ENCODE measurements at places on chromosomes 2 and 18.

- DNase-seq = no peak
Observed at GRCh38 chr2:19484736-19485135, 126.3 kb upstream of the OSR1 start.

DNA sequence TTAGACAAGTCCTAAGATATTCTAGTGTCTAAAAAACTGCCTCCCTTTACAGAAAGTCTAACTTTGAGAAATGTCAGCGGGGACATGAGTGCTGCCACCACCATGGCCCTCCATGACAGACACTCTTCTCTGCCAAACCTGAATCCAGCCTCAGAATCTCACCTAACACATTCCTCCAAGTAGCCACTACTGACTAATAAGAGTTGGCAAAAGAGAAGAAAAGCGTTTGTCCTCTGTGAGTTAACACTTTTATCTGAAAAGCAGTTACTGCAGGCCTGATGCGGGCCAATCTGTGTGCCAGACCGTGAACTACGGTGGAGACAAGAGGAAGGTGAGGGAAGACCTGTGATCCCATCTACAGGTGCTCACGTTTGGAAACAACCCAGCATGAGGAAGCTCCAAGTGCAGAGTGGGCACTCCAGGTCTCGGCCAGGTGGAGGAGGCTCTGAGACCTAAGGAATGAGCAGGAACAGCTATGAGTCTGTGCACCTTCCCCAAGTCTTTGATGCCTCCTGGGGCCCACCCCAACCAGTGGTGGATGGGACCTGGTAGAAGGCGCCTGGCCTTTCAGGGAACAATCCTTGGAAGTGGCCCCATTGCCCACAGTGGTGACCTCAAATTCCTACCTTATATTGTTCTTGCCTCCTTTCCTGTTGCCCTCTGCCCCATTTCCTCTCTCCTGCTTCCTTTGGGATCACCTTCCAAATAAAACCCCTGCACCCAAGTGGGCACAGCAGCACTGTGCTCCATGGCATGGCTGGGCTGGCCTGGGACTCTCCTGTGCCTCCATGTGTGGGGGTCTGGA, 91.6 kb downstream of the BIN1 start:
- DNase-seq = no peak

DNA sequence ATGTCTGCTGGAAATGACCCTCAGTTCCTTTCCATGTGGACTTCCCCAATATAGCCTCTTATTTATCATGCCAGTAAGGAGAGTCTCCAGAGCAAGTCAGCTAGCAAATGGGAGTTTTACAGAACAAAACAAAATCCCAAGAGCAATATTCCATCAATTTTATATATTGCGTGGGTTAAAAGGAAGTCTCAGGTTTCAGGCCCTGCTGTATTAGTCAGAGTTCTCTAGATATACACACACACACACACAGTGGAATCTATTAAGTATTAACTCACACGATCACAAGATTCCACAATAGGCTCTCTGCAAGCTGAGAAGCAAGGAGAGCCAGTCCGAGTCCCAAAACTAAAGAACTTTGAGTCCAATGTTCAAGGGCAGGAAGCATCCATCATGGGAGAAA, 102.8 kb upstream of the MAP2 start:
- no peak for DNase-seq

DNA sequence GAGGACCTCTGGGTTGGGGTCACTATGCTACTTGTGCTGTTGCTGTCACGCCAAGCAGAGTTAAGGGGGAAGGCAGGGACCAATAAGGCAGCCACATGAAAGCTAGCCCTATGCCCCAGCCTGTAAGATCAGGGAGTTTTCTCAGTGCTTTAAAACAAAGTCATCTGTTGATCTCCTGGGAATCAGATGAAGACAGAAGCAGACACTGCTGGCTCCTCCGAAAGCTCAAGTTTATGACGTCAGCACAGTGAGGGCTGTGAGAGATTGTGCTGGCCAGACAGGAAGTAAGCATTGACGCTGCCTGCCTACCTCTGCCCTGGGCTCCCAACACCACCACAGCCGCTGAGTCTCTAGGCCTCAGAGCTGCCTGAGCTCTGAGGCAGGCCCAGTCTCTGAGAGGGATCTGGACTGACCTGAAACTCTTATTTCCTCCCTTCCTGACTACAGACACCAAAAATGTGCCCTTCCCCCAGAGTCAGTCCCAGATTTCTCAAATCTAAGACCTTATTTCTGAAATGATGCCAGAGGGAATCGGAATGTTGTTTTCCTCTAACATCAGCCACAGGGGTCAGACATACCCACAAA, 118.1 kb upstream of the EPAS1 start:
- peak; percentile 4 for DNase-seq

- no peak for DNase-seq
Observed at GRCh38 chr2:173997753-173998152, 32.6 kb upstream of the SP3 start.

GRCh38 chr2:47009253-47009767, 93.7 kb upstream of the MCFD2 start:
- no peak for DNase-seq

GRCh38 chr2:187541086-187542085, 12.8 kb downstream of the TFPI start:
- DNase-seq = no peak

DNA sequence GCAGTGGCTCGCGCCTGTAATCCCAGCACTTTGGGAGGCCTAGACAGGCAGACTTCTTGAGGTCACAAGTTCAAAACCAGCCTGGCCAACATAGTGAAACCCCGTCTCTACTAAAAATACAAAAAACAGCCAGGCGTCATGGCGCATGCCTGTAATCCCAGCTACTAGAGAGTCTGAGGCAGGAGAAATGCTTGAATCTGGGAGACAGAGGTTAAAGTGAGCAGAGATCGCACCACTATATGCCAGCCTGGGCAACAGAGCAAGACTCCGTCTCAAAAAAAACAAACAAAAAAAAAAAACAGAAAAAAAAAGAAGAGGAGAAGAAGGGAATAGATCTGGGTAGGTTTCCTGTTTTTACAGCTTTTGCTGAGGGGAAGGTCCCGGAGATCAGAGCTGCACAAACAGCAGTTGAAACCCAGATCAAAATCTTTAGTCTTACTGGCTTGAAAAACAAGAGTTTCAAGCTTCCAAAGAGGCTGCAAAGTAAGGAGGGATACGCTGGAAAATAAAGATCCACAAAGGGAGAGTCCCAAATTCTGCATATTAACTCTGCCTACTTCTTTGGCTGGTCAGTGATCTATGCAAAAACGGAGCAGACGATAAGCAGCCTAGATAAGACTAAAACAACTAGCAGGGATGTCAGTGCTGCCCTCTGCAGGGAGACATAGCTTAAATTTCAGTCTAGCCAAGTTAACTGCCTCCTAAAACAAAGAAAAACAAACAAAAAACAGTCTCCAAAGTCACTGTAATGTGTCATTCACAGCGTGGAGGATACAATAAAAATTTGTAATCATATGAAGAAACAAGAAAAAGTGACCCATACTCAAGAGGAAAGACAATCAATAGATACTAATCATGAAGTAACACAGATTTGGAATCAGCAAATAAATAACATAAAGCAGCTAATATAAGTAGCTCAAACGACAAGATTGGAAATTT, 74.1 kb downstream of the TLK1 start:
- peak; percentile 10 for DNase-seq

DNA sequence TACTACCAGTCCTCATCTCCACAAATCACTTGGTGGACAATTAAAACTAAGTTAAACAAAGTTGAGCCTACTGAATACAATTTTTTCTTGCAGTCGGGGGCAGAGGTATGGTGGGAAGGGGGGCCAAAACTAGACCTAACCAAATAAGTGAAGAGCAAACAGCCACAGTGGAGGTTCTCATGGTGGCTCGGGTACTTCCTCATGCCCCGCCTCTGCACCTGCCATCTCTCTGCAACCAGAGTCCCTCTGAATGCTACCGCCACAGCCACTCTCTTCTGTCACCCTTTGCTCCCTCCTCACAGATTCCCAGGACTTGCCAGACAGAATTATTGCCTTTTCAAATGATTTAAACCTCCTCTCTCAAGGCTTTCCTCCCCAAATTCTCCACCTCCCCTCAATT, 204.2 kb downstream of the TMEM247 start:
- no peak for DNase-seq

DNA sequence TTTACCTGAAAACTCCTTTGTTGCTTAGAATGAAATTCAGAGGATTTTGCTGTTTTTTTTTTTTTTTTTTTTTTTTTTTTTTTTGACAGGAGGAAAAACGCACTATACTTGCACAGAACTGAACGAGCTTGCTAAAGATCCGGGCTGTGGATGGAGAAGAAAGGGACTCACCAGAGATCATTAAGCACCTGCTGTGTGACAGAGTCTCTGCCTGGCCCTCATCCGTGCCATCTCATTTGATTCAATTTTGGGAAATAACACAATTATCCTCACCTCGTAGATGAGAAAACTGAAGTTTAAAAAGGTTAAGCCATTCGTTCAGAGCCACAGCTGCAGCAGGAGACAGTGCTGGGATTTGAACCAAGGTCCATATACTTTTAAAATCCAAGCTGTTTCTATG, 775.4 kb upstream of the ID2 start:
- no peak for DNase-seq

DNA sequence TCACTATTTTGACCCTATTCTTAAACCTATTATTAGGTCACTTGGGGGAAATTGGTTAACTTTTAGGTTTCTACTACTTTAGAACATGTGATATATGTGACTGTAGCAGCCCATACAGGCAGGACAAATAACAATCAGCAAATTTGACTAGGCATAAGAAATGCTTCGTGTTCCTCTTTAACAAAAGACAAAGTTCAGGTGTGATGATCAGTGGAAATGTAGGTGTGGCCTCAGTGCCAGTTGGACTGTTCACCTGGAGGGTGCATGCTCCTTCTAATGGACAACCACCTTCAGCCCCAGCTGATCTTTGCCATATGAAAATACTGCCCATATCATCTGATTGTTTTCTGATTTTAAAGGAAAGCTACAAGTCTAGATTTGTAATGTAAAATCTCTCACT, 6.4 kb downstream of the PDK1 start:
- DNase-seq = no peak

GRCh38 chr2:185738679-185739472, at the start of gene FSIP2:
Gene FSIP2, plus strand, starts transcription at chr2:185738804. Its CDS starts 91 bp downstream, at chr2:185738895.
- DNase-seq = no peak

- DNase-seq = no peak
Observed at GRCh38 chr2:179619947-179620467, 241.4 kb downstream of the ZNF385B start.

DNA sequence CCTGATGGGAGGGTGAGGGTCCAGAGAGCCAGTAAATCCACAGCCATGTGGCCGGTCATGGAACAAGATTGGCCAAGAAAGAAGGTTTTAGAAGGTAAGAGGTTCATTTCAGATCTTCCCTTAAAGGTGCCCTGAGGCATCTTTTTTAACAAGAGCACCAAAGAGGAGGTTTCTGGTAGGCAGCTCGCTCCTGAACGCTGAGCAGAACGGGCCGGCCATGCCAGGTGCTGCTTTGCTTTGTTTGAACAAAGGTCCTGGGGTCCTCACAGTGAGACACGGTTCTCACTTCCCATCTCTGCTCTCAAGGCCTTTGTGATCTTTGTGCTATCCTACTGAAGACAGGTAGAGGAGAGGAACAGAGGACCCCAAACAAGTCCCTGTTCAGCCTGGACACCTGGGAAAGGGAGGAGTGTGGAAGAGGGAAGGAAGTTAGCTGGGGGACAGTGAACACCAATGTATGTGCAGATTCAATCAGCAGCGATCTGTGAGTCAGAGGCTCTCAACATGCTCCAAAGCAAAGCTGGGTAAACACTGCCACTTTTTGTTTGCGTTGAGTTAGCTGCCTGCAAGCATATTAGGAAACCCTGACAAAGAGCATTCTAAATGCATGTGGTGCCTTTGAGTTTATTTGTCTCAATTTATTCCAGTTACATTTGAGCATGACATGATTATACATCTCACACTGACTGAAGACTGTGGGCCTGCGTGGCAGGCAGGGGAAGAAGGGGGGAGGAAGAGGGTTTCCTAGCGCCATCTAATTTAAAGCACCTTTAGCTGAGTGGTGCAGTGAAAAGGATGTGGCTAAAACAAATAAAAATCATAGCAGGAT, 102.4 kb downstream of the ASB1 start:
- no peak for DNase-seq

GRCh38 chr2:45844796-45845457, 193.5 kb downstream of the PRKCE start:
- no peak for DNase-seq

DNA sequence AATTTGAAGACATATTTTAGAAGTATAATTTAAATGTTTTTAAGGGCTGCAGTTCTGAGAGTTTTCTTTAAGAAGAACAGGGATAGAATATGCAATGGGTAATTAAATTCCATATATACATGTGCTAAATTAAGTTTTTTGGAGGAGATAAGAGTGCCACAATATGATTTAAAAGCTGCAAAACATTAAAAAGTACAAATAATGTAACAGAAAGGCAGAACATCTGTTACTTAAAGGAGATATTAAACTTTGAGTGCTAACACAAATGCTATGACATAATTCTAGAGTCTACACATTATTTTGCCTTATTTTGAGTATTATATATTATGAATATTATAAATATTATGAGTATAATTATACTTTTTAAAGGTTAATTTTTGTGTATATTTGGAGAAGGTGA, 102.4 kb downstream of the PARD3B start:
- DNase-seq = no peak

GRCh38 chr2:218214116-218214515, 2.9 kb upstream of the ARPC2 start:
- DNase-seq = no peak

- DNase-seq = peak; percentile 34
Observed at GRCh38 chr2:240893363-240893844, 2.6 kb downstream of the MAB21L4 start.

GRCh38 chr2:159086342-159086741, 117.9 kb downstream of the TANC1 start:
- DNase-seq = no peak

DNA sequence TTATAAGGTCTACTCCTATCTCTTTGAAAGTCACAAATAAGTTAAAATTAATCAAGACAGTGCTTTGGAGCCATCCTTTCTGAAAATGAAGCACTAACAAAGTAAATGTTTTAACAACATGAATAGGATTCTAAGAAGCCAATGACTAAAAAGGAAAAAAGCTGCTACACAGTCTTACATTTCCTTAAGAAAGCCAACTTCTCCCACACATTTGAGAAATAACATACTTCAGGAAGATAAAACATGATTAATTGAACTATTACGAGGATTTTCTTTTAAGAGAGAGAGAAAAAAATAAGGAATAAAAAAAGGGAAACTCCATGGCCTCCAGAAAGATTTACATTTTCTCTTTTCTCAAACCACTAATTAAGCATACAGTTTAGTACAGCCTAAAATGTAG, 113.1 kb downstream of the GCA start:
- no peak for DNase-seq

- no peak for DNase-seq
Observed at GRCh38 chr2:111030260-111030891, 90.3 kb upstream of the BCL2L11 start.

Data from stimulated activated CD4-positive, alpha-beta T cell treated with anti-CD3 and anti-CD28 coated beads, Interleukin-1b, Interleukin-23, amount 100 ng/mL, for 1 hour (primary cell).